Hematopoietic multipotent progenitor cell treated with erythropoietin and hydrocortisone succinate and interleukin-3 and kit ligand, for 15 days (in vitro differentiated cells): ENCODE measurements at places on chromosomes 1 and 21.

- DNase-seq: no peak
Observed at GRCh38 chr1:213273546-213273945, 222.5 kb downstream of the RPS6KC1 start.

DNA sequence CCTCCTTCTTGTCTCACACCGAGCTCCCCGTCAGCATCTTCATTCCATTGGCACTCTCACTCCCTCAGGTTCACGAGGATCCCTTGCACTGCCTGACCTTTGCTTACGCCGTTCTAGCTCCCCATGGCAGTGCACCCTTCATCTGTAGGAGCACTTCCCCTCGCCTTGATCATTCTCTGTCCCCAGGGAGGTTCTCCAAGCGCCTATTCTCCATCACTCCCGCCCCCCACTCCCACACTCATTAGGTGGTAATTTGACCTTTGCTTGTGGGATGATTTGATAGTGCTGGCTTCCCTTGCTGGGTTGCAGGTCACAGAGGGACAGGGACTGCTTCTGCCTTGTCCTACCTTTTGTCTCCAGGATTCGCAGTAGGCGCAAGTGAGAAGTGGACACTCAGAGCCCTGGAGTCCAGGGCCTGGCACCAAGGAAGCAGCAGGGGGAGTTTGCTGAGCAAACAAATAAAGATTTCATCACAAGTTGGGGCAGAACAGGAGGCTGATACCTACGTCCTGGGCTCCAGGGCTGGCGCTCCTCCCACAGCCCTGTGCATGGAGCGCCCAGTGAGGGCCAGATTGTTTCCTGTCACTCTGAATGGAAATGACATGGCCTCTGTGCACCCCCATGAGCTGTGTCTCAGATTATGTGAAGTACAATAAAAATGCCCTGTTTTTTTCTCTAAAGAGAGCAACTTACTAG is 82.0 kb upstream of the RUNX3 start:
- DNase-seq: no peak

DNA sequence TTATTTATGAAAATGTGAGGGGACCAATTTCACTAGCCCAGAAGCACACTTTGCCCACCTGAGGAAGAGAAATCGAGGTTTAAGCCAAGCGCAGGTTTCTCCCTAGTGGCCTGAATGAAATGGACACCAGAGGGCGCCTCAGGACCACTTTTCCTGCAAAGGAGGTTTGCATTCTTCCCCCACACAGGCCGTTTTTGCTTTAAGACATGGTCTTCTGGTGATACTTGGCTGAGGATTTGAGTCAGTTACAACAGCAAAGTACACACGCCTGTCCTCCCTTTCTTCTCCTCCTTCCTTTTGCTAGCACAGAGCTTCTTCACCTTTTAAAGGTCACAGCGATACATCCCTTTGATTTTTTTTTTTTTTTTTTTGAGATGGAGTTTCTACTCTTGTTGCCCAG is 5.4 kb downstream of the PLA2G2E start:
- peak; percentile 74 for DNase-seq

DNA sequence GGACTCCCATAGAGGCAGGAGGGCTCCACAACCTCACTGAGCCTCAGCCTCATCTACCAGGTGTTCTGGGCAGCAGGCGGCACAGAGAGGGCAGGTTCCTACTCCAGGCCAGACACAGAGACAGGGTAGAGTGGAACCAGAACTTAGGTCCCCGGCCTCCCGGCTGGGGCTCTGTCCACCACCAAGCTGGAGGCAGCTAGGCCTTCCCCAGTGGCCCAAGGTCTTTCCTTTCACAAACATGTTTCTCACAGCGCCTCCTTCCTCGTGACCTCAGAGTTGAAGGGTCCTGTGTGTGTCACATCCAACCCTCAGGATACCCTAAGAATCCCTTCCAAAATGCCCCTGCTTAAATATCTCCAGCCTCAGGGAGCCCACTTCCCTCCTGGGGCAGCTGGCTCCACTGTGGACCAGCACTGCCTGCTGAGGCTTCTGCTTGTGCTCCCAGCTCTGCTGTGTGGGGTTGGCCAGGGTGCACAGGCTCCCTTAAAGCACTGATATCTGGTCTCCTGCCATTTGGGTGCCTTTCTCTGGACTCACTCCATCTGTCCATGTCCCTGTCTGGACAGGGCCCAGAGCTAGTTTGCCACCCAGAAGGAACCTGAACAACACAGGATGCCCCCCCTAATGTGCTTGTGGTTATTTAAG is 33.2 kb upstream of the MAGOH start:
- no peak for DNase-seq

DNA sequence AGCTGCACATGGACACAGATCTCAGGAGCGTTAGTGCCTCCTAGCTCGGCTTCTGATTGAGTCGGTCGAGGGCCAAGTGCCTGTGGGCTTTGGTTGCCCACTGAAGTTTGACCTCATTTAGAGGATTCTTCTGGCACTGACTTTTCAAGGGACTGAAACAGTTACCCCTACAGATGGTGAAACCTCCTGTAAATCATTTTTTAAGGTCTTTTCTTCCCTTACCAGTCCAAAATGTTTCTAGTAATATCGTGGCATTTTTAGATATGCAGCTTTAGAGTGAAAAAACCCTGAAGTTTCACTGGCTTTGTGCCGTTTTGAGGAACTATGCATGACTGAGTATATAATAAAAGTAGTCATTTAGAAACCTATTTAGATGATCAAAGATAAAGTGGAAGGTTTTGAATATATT is 34.7 kb upstream of the L1TD1 start:
- DNase-seq: no peak
